ENCODE measurements at places on chromosomes 1 and 21.

- DNase-seq: no peak
Observed at GRCh38 chr1:81432059-81432458, 368.7 kb upstream of the ADGRL2 start.

GRCh38 chr1:67831850-67832513, 1.3 kb downstream of the GNG12 start:
- DNase-seq: no peak

GRCh38 chr1:203692565-203693470, 66.2 kb downstream of the ATP2B4 start:
- peak; percentile 96 for DNase-seq

- no peak for DNase-seq
Observed at GRCh38 chr1:184532199-184532598, 145.4 kb downstream of the C1orf21 start.

- no peak for DNase-seq
Observed at GRCh38 chr1:67880056-67880601, 46.9 kb upstream of the GNG12 start.
